ENCODE measurements at places on chromosomes 2 and 18.

DNA sequence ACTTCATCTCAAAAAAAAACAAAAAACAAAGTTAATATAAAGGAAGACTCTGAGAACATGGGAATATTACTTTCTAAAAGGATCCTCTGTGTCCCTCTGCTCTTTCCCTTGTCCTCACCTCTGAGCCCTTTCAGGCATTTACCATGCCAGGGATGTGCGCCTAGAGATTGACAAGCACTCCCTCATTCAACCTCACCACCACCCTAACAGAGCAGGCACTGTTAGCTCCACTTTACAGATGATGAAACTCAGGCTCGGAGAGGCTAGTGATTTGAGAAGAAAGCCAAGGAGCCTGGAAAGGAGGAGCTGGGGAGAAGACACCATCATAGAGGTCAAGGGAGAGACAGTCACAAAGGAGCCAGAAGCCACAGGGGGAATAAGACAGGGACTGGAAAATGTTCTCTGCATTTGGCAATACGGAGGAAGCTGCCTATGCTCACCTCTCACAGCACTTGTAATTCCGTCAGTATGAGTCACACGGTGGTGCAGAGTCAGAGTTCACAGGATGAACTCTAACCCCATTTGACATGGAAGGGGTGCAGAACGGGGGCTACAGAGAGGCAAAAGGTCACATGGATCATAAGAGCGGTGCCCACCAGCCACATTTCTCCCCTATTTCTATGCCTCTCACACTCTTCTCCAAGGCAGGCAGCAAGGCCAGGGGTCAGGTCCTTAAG is 101.8 kb upstream of the NFU1 start:
- H3K4me3 ChIP-seq: no peak overlapping the region
- H3K4me1 ChIP-seq: peaks cover 30% of the 10 kb centered on the region
- no peaks in the 10 kb centered on the region for H3K36me3 ChIP-seq
- H3K27ac ChIP-seq: peak overlapping the region; percentile 36

DNA sequence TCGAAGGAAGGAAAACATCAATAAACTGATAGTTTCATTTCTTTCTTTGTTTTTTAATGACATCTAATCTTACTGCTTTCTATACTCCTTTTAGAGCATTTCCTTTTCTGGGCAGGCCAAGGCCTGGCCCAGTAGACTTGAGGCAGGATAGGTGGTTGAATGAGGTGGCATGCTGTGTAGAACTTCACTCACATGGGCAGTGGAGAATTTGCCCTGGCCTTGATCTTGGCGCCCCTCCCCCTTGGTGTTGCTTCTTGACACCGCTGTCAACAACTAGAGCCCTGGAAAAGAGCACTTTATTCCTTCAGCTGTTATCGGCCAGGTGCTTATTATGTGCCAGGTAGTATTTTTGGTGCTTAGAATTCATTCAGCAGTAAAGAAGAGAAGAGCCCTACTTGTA is 37.4 kb downstream of the XRCC5 start:
- H3K4me3 ChIP-seq: no peak overlapping the region
- H3K27me3 ChIP-seq: no peaks in the 10 kb centered on the region
- no peaks in the 10 kb centered on the region for H3K4me1 ChIP-seq

GRCh38 chr2:58122540-58122939 is 75.9 kb downstream of the VRK2 start:
- H3K4me3 ChIP-seq: no peak overlapping the region
- DNase-seq: no peak
- peaks cover 14% of the 10 kb centered on the region for H3K4me1 ChIP-seq
- no peak overlapping the region for H3K27ac ChIP-seq

DNA sequence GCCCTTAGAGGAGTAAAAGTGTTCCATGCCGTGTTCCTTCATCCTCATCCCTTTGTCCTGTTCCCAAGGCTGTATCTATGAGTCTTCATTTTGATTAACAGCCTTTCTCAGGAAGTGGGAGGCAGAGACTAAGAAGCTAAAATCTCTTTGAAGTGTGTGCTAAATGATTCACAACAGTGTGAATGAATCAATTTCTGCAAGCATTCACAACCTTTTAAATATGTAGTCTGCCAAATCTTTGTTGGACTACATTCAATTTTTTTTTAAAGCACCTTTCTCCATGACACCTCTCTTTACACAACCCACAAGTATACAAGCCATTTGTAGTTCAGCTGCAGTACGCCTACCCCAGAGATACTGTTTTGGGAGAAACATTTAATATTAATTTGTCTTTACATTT is 408.6 kb upstream of the FANCL start:
- no peak overlapping the region for H3K4me3 ChIP-seq
- no peaks in the 10 kb centered on the region for H3K27me3 ChIP-seq
- H3K27ac ChIP-seq: no peak overlapping the region
- no peaks in the 10 kb centered on the region for H3K4me1 ChIP-seq
- no peaks in the 10 kb centered on the region for H3K36me3 ChIP-seq
- DNase-seq: no peak

- peaks cover 29% of the 10 kb centered on the region for H3K4me1 ChIP-seq
- H3K4me3 ChIP-seq: peak overlapping the region; percentile 51
These were observed 14.6 kb downstream of the TNS1 start for GRCh38 chr2:217988014-217988839.

GRCh38 chr18:71293322-71293721 is 1004.5 kb downstream of the SOCS6 start:
- no peaks in the 10 kb centered on the region for H3K4me1 ChIP-seq
- no peak for DNase-seq

GRCh38 chr18:45690975-45691815 is 32.8 kb upstream of the SLC14A1 start:
- peak; percentile 83 for DNase-seq
- H3K27me3 ChIP-seq: peaks cover 15% of the 10 kb centered on the region
- no peaks in the 10 kb centered on the region for H3K36me3 ChIP-seq

DNA sequence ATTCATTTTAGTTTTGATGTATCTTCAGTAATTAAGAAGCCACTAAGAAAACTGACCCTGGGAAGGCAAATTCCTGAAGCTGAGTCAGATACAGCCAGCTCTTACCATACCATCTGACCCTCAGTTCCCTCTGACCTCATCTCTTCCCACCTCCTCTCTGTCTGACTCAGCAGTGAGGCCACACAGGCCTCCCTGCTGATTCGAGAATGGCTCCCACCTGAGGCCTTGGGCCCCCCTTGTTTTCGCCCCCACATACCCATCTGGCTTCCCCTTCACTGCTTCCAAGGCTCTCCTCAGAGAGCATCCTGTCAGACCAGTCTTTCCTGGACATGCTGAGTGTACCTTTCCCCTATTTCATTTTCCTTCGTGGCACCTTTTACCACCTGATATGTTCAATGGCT is 71.0 kb upstream of the CYP1B1 start:
- DNase-seq: peak; percentile 63
- H3K4me1 ChIP-seq: peaks cover 27% of the 10 kb centered on the region
- H3K4me3 ChIP-seq: peak overlapping the region; percentile 19
- peaks cover 13% of the 10 kb centered on the region for H3K36me3 ChIP-seq
- peak overlapping the region; percentile 80 for H3K27ac ChIP-seq
- no peaks in the 10 kb centered on the region for H3K27me3 ChIP-seq

DNA sequence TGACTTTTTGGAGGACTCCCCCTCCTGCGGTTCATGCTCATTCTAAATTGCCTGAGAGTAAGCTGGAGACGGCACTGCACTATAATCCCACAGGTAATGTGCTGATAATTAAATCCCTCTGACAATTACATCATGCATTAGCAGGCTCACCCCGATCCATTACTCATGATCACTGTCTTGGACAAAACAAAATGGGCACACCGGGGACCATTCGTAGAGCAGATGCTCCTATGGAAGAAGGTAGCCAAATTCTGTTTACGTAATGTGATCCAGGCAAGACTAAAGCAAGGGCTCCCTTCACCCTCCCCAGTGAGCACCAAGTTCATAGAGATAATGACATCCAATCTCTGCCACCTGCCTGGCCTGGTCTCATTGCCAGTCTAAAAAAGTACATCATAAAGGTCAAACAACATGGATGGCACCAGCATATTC is 657.1 kb upstream of the SOX11 start:
- no peaks in the 10 kb centered on the region for H3K36me3 ChIP-seq
- H3K4me1 ChIP-seq: no peaks in the 10 kb centered on the region
- H3K27ac ChIP-seq: no peak overlapping the region
- DNase-seq: no peak
- H3K4me3 ChIP-seq: no peak overlapping the region
- H3K27me3 ChIP-seq: no peaks in the 10 kb centered on the region

GRCh38 chr2:29060441-29060840 is 13.9 kb downstream of the PCARE start:
- H3K27me3 ChIP-seq: no peaks in the 10 kb centered on the region
- DNase-seq: no peak
- H3K36me3 ChIP-seq: no peaks in the 10 kb centered on the region
- H3K27ac ChIP-seq: no peak overlapping the region
- peaks cover 28% of the 10 kb centered on the region for H3K4me1 ChIP-seq
- H3K4me3 ChIP-seq: no peak overlapping the region

DNA sequence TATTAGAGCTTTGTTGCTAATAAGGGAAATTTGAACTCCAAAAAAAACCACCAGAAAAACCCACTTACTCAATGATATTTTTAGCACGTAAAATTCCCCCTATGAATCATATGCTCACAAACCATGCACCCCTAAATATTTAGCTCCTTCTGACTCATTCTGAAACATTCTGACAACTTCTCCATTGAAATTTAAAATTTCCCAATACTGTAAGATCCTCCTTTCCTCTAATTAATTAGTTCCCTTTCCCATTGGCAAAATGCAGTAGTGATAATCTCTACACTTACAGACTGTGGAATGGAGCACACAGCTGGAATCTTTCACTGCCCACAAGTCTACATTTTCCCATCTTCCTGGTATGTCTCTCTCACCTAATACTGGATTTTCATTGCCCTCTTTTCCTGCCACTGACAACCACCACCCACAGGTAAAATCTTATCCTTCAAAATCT is 215.8 kb upstream of the ACVR2A start:
- no peak overlapping the region for H3K27ac ChIP-seq
- no peaks in the 10 kb centered on the region for H3K36me3 ChIP-seq
- H3K27me3 ChIP-seq: no peaks in the 10 kb centered on the region

- peak overlapping the region; percentile 45 for H3K27ac ChIP-seq
- H3K27me3 ChIP-seq: no peaks in the 10 kb centered on the region
- peaks cover 77% of the 10 kb centered on the region for H3K36me3 ChIP-seq
- DNase-seq: peak; percentile 64
- peaks cover under 1% of the 10 kb centered on the region for H3K4me1 ChIP-seq
- H3K4me3 ChIP-seq: no peak overlapping the region
These were observed 23.6 kb upstream of the RBM44 start for GRCh38 chr2:237774811-237775553.
